ENCODE measurements at places on chromosomes 1 and 21. TPM values are rescaled to one million over a fixed set of nuclear protein-coding genes. Genes with fewer than 3 reads are reported as not detected.

Gene NT5C1A
- total RNA-seq: 0.61 TPM

Gene RUNX1
- 20.5 TPM for total RNA-seq

Gene MYOG
- total RNA-seq: not detected

Gene GFI1
- 10.2 TPM for total RNA-seq

Gene CBR1
- 34.1 TPM for total RNA-seq

Gene GPR52
- total RNA-seq: 2.5 TPM

Gene LCE2B
- not detected for total RNA-seq

Gene NBPF11
- 12.6 TPM for total RNA-seq

Gene RIPK4
- total RNA-seq: not detected

Gene CD34
- total RNA-seq: 0.04 TPM

- peak; percentile 42 for DNase-seq
These were observed 1.2 kb downstream of the ADAMTSL4 start for GRCh38 chr1:150550222-150551050.

GRCh38 chr1:91885213-91885715 lies 687 bp downstream of the TGFBR3 start:
- no peak for DNase-seq

- no peak for DNase-seq
These were observed 78.4 kb downstream of the HS2ST1 start for GRCh38 chr1:86992861-86993260.

DNA sequence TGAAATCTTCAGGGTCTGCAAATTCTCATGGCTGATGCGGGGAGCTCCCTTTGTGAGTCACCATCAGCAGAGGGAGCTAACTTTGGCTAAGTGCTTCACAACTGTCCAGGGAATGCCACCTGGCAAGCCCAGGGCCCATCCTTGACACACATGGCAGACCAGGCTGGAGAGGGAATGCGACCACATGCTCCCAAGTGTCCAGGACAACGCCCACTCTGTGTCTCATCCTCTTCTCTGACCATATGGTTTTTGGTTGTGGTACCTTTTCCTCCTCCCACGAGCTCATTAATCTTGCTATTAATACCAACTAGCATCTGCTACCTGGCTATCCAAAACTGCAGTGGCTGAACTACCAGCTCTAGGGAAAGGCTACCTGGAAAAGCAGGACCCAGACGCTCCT lies 37.1 kb upstream of the CLSTN1 start:
- no peak for DNase-seq

GRCh38 chr21:23686737-23687523 lies 1920.4 kb downstream of the MRPL39 start:
- DNase-seq: no peak

GRCh38 chr1:169089776-169090175 lies 16.7 kb upstream of the ATP1B1 start:
- no peak for DNase-seq

GRCh38 chr21:38918607-38919346 lies 113.0 kb downstream of the ETS2 start:
- DNase-seq: no peak

DNA sequence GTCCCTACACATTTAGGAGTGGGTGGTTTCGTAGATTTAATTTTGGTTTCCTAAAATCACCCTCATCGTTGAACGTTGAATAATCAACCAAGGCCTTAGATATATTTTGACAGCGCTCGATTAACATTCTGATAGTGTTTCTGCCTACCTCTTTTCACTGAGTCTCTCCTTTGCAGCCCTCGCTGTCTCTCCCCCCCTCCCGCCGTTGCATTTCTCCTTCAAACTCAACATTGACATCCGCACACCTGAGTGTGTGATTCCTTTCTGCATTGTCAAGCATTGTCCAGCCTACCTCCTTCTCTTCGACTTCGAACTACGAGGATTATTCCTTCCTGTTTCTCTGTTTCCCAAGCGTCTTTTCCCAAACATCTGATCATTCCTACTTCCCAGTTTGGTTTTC lies 1.8 kb upstream of the ADAMTS1 start:
- no peak for DNase-seq

DNA sequence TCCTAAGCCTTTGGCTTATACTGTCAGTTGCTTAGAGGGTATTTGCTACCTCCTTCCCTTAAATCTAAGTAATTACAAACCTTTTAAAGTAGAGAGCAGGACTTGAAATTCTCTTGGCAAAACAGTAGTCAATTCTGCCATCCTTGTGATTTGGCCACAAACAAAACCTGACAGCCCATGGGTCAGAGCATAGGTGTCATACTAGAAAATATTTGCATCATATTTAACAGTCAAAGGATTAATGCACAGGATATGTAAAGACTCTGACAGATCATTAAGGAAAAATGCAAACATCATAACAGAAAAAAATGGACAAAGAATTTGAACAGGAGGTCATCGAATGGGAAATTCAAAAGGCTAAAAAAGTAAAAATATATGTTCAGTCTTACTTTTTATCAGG lies 50.5 kb downstream of the ZFYVE9 start:
- no peak for DNase-seq

- DNase-seq: peak; percentile 82
These were observed 96.7 kb downstream of the DYRK1A start for GRCh38 chr21:37463083-37463801.

DNA sequence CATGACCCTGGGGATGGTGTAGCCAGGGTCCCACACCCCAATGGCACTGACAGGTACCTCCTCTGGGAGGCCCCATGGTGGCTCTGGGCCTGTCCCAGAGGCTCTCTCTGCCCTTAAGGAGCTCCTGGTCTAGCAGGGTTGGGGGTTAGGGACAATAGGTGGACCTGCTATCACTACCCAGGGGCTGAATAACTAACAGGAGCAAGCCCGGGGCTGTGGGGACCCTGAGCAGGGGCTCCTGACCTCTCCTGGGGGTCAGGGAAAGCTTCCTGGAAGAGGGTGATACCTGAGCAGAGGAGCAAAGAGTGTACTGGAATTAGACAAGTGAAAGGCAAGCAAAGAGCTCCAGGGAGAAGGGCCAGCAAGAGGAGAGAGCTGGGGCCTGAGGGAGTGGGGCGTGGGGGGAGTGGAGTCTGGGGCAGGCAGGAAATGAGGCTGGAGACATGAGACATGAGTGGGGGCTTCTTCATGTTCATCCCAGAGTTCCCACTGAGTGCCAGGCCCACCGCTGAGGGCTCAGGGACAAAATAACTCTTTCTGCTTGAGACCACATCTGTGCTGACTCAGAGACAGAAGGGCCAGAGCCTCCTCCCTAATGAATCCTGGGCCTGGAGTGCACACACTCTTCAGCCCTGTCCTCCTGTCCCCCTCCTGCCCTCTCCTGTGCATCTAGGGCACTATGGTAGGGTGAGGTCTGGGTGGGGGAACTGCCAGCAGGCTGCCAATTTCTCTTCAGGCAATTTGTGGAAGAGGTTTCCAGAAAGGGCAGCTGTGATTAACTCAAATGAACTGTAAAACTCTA lies 517.6 kb downstream of the PTPRU start:
- DNase-seq: no peak

Measured in Karpas-422 (cell line).